Fibroblast of skin of left biceps (primary cell): ENCODE measurements at places on chromosomes 3 and 15.

DNA sequence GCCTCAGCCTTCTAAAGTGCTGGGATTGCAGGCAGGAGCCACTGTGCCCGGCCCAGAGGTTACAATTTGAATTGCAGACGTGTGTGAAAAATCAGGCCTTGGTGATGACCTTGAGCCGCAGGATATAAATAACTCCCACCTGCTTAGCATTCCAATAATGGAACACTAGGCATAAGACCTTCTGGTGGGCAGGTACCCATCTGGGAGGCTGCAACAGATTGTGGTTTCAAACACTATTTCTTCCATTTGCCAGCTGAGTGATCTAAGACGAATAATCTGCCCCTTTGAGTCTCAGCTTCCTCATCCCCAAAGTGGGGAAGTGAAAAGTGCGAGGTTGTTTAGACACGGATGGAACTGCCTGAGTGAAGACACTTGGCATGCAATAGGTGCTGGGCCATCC, 47.7 kb upstream of the HERC1 start:
- DNase-seq, result no peak

DNA sequence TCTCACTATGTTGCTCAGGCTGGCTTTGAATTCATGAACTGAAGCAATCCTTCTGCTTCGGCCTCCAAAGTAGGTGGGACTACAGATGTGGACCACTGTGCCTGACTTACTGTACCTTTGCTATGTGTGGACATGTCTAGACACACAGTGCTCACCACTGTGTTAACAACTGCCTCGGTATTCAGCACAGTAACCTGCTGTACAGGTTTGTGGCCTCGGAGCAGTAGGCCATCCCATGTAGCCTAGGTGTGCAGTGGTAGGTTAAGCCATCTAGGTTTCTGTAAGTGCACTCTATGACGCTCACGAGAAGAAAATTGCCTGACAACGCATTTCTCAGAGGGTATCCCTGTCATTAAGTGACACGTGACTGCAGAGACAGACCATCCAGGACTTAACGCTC, 70.3 kb downstream of the TAMM41 start:
- no peak for DNase-seq

DNA sequence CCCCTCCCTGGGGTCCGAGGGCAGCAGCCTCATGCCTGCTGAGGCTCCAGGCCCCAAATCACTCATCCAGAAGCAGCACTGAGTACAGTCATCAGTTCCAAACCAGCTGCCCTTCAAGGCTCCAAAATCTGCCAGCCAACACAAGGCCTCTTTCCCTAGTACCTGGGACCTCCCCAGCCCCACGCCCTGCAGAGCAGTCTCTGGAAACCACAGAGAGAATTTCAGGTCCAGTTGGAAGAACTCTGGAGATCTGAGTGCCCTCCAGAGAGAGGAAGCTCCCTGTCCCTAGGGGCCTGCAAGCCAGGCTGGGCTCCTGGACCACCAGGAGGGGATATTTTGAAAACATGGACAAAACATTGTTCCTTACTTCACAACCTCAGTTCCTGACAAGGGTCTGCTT, 26.2 kb downstream of the TKT start:
- no peak for DNase-seq

GRCh38 chr3:130609166-130609979, 92.4 kb downstream of the COL6A6 start:
- DNase-seq, result no peak

GRCh38 chr3:66497985-66498671, 2.7 kb downstream of the LRIG1 start:
- no peak for DNase-seq

GRCh38 chr15:95044745-95045417, 813.5 kb downstream of the MCTP2 start:
- no peak for DNase-seq

DNA sequence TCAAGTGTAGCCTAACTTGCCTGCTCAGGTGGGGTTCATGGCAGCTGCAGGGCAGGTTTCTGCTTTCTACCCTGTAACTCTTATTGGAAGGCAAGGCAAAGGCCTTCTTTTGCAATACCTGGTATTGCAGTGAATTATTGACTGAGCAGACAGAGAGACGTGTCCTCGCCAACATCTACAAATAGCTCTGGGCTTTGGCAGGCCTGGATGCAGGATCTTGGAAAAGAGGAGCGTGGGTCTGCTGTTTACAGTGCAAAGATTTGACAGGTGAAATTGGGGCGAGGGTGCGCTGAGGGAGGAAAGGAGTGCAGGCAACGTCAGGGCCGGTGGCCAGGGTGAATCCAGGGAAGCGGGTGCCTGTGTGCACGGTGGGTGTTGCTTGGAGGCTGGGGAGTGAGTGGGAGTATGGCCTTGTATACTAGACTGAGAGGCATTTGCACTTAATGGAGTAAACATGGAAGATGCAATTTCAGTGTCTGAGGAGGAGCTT, 44.5 kb downstream of the ST6GAL1 start:
- no peak for DNase-seq

- DNase-seq, result no peak
These were observed 153.9 kb downstream of the KLF13 start for GRCh38 chr15:31480356-31481025.

DNA sequence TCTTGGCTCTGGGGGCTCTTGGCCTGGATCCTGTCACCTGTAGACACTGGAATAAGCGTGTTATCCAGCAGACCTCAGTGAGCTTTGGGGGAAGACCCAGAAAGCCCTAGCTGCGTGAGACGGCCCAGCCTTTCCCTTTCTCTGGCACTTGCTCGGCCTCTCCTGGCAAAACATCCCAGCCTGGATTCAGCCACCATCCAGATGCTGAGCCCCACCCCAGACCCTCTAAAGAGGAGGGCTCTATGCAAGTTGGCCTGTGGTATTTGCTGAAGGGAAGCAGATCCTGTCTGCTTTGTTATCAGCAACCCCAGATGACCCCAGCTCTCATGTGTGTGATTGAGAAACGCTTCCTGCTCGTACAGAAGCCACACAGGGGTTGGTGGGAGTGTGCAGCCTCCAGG, 267.2 kb downstream of the FAM43A start:
- DNase-seq, result no peak

DNA sequence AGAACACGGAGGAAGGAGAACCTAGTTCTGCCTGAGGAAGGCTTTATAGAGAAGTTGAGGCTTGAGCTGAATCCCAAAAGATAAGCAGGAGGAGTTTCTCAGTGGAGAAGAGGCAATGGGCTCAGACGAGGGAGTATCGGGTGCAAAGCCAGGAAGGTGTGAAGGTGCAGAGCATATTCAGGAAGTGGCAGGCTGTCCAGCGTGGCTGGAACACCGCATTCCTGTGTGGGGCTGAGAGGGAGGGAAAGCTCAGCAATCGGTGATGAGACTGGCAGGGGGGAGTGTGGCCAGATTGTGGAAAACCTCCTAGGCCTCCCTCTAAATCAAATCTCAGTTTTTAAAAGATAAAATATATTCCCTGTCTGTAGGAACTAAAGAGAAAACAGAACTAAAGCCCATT, 63.0 kb downstream of the ARHGAP31 start:
- no peak for DNase-seq

GRCh38 chr3:108471426-108471825, 39.0 kb downstream of the MYH15 start:
- DNase-seq, result no peak

GRCh38 chr3:169060037-169060436, 603.5 kb downstream of the MECOM start:
- DNase-seq, result no peak

GRCh38 chr3:127960421-127960965, 45.5 kb downstream of the KBTBD12 start:
- DNase-seq, result no peak

- no peak for DNase-seq
These were observed 185.1 kb downstream of the GOLGA6L6 start for GRCh38 chr15:20356444-20356910.

GRCh38 chr3:107512108-107512507, 10.7 kb upstream of the BBX start:
- no peak for DNase-seq

GRCh38 chr3:107431246-107432012, 54.2 kb downstream of the CCDC54 start:
- no peak for DNase-seq

- no peak for DNase-seq
These were observed at the start of gene CYP1A1 for GRCh38 chr15:74725225-74725774. TSS of gene CYP1A1 (minus strand) at chr15:74725528. CDS start at chr15:74723097, 2,431 bp downstream.

- DNase-seq, result no peak
These were observed 168.4 kb upstream of the WNT5A start for GRCh38 chr3:55655544-55655943.

DNA sequence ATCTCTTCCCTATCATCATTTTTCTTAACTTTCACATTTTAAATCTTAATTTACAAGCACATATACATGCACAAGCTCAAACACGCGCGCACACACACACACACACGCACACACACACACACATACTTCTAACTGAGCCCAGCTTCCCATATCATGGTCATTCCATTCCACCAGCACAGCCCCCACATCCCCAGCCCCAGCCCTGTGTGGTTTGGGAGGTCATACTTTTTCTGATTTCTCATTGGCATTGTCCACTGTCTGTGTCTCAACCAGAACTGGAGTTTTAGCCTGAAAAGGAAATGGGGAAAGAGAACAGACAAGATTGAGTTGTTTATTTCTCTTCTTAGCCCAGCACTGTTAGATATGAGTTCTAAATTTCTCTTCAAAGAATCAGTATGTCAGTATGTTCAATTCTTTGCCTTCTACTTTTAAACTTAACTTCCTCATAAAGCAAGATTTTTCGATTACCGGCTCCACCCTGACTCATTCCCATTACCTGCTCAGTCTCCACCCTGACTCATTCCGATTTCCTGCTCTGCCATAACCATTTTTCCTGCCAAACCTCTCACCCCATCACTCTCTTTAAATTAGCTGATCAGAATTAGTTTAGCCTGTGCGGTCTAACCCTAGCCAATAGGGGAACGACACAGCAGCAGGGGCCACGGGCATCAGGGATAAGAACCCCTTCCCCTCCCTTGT, 6.4 kb downstream of the IQCF1 start:
- DNase-seq, result no peak

DNA sequence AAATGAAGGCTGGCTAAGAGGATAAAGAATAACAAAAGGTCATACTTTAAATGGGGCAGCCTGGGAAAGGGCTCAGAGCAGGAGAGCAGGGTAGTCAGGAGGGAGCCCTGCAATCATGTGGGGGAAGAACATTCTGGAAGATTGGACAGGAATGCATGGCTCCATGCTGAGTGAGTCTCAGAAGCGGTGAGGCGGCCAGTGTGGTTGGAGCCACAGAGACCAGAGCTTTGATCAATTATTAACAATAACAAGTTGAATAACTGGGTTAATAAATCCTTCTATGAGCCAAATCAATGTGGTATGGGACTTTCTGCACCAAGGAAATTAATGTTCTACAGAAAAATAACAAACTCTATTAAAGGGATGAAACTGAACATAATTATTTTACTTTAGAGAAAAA, 57.9 kb upstream of the DCUN1D1 start:
- no peak for DNase-seq

- DNase-seq, result no peak
These were observed 215.7 kb upstream of the CFAP20DC start for GRCh38 chr3:59265566-59265965.

GRCh38 chr3:134453631-134454030, 32.2 kb downstream of the ANAPC13 start:
- DNase-seq, result no peak

GRCh38 chr3:61562721-61563312, 1.4 kb downstream of the PTPRG start:
- no peak for DNase-seq

- DNase-seq, result no peak
These were observed 25.2 kb upstream of the MAGEF1 start for GRCh38 chr3:184737063-184737462.

GRCh38 chr3:119481079-119481478, 12.3 kb downstream of the POGLUT1 start:
- DNase-seq, result no peak

DNA sequence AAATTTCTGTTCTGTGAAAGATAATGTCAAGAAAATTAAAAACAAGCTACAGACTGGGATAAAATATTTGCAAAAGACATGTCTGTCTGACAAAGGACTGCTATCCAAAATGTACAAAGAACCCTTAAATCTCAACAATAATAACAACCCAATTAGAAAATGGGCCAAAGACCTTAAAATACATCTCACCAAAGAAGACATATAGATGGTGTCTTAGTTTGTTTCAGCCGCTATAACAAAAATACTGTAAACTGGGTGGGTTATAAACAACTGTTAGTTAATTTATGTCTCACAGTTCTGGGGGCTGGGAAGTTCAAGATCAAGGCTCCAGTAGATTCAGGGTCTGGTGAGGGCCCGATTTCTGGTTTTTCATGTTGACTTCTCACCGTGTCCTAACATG, 106.2 kb upstream of the AGTR1 start:
- DNase-seq, result no peak

DNA sequence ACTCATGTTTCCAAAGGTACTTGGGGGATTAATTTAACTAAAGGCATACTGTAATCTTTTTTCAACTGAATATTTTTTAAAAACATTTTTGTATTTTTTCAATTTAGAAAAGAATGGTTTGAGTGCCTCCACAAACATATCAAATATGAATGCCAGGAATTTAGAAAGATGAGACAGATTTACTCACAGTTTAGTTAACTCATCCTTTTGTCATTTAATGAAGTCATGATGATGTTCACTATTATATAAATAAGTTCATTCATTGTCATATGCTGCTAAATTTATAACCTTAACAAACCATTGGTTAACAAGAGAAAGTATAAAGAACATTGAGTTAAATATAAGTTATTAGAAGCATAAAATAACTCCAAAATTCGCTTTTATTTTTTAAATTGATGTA, 50.0 kb downstream of the FGF7 start:
- no peak for DNase-seq

GRCh38 chr3:69058180-69058946, 6.2 kb upstream of the TMF1 start:
- DNase-seq, result no peak

DNA sequence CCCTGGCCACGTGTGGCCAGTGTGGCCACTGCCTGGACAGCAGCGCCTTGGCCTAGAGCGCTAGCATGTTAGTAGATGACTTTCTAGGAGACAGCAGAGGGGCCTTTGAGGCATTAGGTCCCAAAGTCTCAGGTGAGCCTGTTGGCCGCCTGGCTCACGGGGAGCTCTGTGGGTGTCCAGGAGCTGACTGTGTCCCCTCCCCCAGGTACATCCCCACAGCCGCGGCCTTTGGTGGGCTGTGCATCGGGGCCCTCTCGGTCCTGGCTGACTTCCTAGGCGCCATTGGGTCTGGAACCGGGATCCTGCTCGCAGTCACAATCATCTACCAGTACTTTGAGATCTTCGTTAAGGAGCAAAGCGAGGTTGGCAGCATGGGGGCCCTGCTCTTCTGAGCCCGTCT, 17.0 kb downstream of the SEC61A1 start:
- no peak for DNase-seq

DNA sequence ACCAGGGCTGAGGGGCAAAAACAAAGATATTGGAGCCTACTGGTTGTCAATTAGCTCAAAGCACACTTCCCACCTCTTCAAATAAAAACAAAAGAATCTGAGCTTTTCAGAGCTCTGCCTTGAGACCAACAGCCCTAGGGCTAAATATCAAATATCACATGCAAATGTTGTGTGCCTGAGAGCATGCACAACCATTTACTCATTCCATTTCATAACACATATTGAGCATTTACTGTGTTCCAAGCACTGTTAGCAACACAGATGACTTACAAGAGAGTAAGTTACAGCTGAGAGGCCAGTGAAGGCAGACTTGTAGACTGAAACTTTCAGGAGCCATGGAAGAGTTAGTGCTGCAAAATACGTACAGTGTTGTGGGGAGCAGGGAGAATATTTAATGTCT, 222.4 kb downstream of the CPNE4 start:
- no peak for DNase-seq
